Activated T-cell treated with anti-CD3 and anti-CD28 coated beads, Interleukin-2, amount 50 U/mL, for 72 hours (primary cell): ENCODE measurements at places on chromosomes 2 and 18.

- no peak for DNase-seq
Observed at GRCh38 chr2:226906163-226906693, 70.4 kb downstream of the RHBDD1 start.

DNA sequence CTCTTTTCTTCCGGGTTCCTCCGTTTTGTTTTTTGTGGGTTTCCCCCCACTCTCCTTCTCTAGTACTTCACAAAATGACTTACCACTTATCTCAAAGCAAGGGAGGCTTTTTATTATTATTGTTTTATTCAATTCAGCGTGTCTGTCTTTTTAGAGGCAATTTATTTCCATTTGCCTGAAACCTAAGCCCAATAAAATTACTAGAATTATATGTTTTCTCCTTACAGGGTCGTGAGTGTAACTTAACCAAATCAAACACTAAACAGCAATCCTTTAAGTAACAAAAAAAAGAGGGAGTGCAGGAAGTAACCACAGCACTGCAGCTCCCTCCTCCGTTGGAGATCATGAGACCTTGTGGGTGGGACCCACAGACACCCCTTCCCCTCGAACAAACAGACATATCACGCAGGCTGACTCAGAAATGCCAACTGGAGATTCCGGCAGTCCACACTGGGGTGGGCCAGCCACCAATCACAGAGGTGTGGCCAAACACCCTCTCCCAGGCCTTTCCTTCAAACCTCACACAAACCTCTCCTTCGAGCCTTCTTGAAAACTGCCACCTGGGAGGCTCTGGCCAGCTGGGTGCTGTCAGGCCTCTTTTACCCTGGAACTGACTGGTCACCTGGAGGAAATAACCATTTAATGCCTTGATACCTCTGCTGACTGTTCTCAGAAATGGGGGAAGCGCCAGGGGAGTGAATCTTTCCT, 207.1 kb upstream of the SMAD2 start:
- no peak for DNase-seq

- DNase-seq: no peak
Observed at GRCh38 chr2:231188506-231189170, 9.8 kb upstream of the ARMC9 start.

- no peak for DNase-seq
Observed at GRCh38 chr2:32064021-32064601, 755 bp downstream of the SPAST start.

- DNase-seq: no peak
Observed at GRCh38 chr18:70377317-70377799, 88.5 kb downstream of the SOCS6 start.
